ENCODE measurements at places on chromosomes 7 and 10.

DNA sequence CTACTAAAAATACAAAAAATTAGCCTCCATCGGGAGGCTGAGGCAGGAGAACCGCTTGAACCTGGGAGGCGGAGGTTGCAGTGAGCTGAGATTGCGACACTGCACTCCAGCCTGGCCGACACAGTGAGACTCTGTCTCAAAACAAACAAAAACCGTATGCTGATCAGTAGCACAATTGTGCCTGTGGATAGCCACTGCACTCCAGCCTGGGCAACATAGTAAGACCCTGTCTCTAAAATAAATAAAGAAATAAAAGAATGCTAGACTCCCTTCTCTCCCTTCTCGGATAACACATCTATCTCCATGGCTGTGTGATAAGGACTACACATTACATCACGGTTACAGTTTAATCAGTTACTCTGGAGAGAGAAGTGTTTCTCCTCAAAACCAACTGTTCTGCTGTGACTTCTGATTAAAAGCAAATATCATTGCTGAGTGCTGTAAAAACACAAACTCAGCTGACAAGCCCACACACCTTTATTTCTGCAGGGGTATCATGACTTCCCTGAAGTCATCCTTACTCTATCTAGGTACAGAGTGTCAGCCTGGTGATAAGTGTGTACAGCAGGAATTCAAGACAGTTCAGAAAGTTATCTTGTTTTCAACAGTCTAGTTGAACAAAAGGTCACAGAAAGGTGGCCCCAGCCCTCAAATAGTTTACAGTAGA, 5.3 kb upstream of the ARHGAP19 start:
- DNase-seq: no peak

DNA sequence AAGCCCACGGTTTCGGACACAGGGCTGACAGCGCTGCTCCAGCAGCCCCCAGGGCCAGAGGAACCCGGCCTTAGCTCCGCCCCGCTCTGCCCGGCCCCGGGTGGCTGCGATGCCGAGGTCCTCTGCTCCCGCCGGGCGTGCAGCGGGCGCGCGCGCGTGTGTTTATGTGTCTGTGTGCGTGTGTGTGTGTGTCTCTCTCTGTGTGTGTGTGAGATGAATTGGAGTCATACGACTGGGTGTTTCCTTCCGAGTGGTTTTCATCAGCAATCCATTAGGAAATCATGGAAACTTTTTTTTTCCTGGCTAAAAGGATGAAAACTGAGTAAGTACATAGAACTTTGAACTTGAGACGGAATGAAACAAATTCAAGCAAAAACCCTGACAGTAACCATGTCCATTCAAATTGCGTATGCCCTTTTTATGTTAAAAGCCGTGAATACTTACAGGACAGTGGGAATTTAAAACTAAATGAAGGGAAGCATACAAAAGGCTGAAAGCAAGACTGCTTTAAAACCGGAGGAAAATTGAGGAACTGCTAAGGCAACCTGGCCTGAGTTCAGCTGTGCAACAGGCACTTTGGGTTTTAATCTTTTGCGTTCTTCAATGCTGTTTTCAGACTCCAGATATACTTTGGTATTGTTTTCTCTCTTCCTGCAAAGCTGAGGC, at the start of gene CPED1:
Gene CPED1, plus strand, starts transcription at position 121 of the 666 bp plus-strand sequence. CDS start 911 bp downstream, outside the sequence.
- DNase-seq: peak; percentile 80

DNA sequence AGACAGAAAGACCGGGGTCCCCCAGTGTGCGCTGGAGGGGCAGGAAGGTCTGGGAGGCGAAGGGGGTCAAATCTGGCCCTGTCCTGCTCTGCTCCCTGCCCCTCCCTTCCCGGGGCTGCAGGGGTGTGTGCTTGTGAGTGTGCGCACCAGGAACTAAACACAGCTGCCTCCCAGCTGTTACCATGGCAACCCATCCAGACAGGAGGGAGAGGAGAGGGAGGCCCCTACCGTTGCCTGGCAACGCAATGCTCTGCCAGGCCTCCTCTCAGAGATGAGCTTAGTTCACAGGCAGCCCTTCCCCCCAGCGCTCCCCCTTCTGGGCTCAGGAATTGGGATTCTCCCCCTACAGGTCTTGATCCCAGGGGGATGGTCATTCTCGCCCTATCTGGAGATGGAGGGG, 6.1 kb downstream of the NYAP1 start:
- DNase-seq: peak; percentile 80

GRCh38 chr7:5218564-5219360, 28.7 kb downstream of the WIPI2 start:
- no peak for DNase-seq

DNA sequence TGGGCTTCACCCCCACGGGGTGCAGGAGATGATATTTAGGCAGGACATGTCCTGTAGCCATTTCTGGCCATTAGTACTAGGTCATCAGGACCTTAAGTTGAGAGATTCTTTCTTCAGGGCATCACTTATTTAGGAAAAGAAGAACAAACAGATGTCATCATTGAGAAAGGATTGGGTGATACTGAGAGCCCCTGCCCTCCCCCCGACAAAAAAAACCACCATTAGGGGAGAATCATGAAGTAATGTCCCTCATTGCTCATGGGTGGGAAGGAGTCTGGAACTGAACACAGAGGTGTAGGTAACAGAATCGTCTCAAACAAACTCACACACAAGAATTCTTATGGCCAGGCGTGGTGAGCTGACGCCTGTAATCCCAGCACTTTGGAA, 6.4 kb upstream of the ORAI2 start:
- no peak for DNase-seq

- DNase-seq: no peak
Observed at GRCh38 chr10:79020015-79020491, 48.7 kb upstream of the ZMIZ1 start.

DNA sequence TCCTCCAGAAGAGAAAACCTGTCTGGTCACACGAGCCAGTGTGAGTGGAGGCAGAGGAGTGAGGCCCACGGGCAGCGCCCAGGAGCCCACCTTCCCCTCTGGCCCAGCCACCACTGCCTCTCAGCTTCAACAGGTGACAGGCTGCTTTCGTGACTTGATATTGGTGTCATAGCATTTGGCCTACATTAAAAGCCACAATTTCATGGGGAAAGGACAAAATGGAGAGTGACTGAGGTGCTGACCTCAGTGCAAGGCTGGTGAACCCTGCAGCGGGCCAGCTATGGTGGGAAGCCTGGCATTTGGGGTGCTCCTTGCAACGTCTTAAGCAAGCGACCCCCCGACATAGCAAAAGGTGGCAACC, 21.3 kb downstream of the ECHDC3 start:
- no peak for DNase-seq

GRCh38 chr10:10847387-10847786, 170.3 kb upstream of the CELF2 start:
- DNase-seq: no peak

GRCh38 chr7:35254496-35255442, 869 bp upstream of the TBX20 start:
- no peak for DNase-seq

- no peak for DNase-seq
Observed at GRCh38 chr10:119237722-119238436, 30.5 kb downstream of the GRK5 start.

GRCh38 chr7:37283716-37284115, 164.9 kb downstream of the ELMO1 start:
- DNase-seq: no peak

DNA sequence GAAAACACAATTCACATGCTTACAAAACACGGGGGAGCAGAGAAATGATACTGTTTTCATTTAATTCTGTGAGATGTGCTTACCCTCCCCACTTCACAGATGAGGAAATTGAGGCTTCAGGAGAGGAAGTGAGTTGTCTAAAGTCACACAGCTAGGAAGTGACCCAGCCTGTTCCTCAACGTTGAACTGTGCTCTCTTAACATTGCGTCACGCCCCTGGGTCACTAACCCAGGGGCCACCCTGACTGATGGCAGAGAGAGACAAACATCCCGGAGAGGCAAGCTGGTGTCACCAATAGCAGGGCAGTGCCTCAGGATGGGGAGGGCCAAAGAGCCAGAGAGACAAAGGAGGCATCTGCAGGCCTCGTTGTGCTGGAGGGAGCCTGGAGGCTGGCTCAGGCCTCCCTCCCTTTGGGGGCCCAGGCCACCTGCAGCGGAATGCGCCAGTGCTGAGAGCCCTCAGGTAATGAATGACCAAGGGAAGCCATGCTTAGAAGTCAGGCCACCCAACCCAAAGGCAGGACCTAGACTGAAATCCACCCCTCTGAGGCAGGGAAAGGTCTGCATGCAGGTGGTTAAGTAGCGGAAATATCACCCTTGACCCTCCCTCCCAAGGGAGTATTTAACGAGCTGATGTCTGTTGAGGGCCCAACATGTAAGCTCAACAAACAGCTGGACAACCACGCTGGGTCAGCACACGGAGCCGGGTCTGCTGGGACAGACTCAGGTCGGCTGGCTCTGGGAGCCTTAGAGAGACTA, 81.3 kb downstream of the C10orf105 start:
- DNase-seq: no peak

GRCh38 chr7:26198781-26199169, 1.8 kb downstream of the HNRNPA2B1 start:
- DNase-seq: no peak

- DNase-seq: no peak
Observed at GRCh38 chr7:127415060-127415742, 22.7 kb upstream of the ZNF800 start.

DNA sequence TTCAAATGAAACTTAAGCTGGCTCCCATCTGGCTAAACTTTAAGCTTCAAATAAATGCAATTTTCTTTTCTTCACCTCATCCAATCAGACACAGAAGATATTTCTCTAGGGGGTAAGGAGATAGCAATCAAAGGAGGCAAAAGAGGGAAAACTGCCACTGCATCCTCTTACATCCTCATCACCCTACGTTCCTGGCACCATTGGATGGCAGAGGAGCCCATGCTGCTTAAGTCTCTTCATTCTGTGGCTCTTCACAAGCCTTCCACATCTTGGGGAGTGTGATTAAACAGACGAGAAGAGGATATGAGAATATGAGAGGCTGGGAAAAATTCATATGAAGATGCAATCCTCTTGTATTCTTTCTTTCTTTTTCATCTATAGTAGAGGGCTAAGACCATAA, 345.7 kb upstream of the AOAH start:
- no peak for DNase-seq

GRCh38 chr10:32110790-32111189, 54.6 kb upstream of the KIF5B start:
- no peak for DNase-seq

DNA sequence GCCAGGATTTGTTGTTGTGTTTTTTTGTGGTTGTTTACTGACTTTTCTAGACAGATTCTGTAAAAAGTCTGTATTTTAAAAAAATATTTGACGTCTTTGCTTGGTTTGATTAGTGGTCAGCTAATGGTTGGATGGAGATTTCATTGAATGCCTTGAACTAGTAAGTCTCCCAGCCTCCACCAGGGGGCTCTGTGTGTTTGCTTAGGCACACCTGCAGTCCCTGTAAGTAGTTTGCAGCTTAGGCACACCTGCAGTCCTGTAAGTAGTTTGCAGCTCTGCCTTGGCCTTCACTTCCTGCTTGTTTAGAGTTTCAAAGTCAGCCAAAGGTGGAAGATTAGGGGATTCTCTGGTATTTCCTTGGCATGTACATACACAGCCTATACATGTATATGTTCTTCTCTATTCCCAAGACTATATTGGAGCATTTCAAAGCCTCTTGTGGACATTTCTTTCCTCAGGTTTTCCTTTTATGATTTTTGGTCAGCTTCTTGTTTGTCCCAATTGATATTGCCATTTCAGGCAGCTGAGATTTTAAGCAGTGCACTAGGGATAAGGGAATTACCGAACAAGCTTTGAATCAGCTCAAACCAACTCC, 101.6 kb downstream of the CCSER2 start:
- peak; percentile 71 for DNase-seq

DNA sequence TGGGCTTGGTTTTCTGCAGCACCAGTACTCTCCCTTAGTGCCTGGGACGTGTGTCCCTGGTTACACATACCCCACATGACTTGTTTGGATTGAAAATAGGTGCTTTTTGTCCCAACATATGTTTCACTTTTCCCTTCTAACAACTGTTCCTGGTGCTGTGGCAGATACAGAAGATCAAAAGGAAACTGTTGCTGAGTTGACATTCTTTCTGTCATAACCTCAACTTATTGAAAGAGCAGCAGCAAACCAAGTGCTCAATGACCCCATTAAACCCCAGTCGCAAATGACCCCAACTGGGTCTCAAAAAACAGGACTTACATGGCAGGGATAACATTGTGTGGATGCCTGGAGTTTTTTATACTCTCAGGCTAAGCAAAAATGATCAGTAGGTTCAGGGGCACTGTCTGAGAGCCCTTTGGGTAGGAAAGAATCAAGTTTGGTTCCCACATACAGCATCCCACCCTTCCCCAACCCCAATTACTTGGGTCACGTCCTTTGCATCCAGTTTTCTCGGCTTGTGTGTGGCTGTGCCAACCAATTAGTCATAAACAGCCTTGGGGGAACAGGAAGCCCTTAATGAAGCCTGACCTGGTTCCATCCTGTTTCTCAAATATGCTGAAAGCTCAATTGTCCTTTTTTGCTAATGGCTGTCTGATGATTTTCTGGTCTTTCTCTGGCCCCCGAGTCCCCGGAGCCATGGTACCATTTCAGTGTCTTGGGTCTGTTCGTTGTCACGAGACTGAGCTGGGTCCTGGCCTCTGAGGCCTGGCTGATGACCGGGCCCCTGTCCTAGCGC, 4.9 kb downstream of the HKDC1 start:
- peak; percentile 73 for DNase-seq

DNA sequence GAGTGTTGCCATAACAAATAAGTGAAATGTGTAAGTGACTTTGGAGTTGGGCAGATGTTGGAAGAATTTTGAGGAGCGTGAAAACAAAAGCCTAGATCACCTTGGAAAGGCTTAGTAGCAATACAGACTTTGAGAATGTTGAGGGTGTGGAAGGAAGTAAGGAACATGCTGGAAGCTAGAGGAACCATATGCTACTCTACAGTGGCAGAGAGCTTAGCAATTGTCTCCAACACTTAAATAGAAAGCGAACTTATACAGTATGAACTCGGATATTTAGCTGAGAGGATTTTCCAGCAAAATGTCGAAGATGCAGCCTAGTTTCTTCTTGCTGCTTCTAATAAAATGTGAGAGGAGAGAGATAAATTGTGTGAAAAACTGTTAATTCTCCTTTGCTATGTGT, 271.2 kb downstream of the ADRA2A start:
- DNase-seq: no peak

DNA sequence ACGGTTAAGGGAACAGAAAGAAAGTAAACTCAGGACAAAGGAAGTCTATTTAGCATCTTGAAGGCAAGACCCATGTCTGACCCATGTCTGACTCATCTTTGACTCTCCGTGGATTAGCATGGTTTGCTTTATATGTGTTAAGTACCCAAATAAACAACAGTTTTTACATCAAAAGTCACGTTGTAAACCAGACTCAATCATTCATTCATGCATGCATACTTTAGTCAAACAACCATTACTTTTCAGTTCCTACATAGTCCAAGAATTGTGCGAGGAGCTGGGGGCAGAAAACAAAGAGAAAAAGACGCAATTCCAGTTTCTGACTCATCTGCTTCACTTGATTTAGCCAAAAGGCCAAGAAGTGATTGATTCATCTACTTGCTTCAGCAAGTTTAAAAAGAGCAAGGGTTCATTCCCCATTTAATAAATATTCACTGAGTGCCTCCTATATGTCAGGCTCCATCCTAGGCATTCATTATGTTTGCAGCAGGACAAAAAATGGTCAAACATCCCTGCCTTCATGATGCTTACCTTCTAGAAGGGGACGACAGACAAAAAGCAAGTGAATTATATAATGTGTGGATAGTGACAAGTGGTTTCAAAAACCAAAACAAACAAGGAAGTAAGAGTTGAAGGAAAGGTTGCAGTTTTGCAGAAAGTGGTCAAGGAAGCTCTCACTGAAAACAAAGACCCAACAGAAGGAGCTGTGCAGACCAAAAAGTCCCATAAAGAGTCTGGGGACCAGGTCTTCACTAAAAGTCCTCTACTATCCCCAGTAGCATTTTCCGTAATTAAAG, 116.2 kb downstream of the FAM107B start:
- peak; percentile 89 for DNase-seq
